ENCODE measurements at places on chromosomes 16 and 17. TPM values are rescaled to one million over a fixed set of nuclear protein-coding genes. Genes with fewer than 3 reads are reported as not detected.

Gene G6PC1
- not detected for total RNA-seq

Gene SLC13A5
- total RNA-seq: not detected

Gene SLC16A3
- total RNA-seq: 65.3 TPM

Gene ZCCHC14
- total RNA-seq: 8.4 TPM

Gene FSCN2
- total RNA-seq: 1.7 TPM

Gene ACACA
- total RNA-seq: 41.7 TPM

Gene GLP2R
- total RNA-seq: 0.50 TPM

DNA sequence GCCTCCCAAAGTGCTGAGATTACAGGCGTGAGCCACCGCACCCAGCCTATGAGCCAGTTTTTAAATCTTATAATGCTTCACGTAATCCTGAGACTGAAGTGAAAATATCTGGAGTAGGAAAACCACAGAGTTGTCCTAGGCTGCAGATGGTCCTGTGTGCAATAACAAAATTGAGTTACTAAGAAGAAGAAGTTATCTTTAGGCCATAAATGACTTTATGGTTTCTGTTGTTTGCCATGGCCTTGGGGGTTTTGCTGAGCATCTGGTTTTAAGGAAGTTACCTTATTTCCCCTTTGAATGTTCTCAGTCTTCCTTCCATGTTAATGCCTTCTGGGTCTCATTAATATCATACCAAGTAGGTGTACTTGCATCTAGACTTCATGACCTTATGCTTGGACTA, 16.5 kb downstream of the NMT1 start:
- no peak for DNase-seq

DNA sequence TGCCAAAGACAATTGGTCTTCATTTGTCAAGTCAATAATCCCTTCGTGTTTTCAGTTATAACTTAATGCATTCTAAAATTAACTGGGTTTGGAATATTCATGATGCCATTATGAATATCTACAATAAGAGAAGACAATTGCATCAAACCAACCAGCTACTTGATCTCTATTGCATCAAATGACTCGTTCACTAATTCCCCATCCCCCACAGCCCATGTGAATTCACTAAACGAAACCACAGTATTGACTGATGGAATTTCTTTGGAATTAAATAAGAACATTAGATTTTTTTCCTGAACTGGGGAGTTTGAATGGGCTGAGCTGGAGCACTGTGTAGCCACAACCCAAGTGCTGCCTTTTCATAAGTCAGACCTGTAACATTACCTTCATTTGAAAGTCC, 65.3 kb downstream of the HS3ST3B1 start:
- DNase-seq: no peak

DNA sequence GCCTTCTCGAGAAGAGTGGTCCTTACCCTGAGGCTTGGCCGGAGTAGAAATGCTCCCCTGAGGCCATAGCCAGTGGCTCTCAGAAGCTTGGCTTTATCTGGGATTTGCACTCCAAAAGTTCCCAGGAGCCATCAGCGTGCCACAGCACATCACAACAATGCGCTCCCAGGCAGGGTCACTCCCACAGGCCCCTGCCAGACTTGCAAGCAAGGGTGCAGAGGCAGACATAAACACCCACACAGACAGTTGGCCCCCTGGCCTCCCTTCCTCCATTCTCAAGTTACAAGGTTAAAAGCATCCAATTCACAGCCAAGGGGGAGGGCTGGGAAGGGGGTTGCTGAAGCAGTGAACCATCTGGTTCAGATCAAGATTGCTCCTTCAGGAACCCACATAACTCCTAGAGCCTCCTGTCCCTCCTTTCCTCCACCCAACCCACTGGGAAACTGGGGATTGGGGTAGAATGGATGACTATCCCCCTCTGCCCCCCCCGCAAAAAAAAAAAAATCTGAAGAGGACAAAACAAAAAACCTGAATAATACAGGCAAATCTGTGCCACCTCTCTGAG, 1.8 kb downstream of the ST3GAL2 start:
- DNase-seq: no peak

DNA sequence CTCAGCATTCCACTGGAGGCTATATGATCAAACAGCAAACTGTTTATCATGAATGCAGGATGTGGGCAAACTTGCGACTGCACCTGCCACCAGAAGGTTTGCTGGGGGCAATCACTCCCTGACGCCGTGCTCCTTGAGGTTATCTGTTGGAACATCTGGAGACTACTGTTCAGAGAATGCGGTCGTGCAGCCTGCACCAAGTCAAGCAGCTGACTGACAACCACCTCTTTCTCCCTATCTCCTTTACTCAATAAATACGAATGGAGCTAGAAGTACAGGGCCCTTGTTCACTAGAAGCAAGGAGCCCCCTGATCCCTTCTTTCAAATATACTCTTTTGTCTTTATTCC, 2101.2 kb downstream of the TP53TG3F start:
- DNase-seq: no peak

GRCh38 chr17:46821482-46822387, 3.2 kb upstream of the WNT3 start:
- DNase-seq: no peak

- DNase-seq: no peak
These were observed 234.5 kb downstream of the SEC14L1 start for GRCh38 chr17:77375108-77375916.

DNA sequence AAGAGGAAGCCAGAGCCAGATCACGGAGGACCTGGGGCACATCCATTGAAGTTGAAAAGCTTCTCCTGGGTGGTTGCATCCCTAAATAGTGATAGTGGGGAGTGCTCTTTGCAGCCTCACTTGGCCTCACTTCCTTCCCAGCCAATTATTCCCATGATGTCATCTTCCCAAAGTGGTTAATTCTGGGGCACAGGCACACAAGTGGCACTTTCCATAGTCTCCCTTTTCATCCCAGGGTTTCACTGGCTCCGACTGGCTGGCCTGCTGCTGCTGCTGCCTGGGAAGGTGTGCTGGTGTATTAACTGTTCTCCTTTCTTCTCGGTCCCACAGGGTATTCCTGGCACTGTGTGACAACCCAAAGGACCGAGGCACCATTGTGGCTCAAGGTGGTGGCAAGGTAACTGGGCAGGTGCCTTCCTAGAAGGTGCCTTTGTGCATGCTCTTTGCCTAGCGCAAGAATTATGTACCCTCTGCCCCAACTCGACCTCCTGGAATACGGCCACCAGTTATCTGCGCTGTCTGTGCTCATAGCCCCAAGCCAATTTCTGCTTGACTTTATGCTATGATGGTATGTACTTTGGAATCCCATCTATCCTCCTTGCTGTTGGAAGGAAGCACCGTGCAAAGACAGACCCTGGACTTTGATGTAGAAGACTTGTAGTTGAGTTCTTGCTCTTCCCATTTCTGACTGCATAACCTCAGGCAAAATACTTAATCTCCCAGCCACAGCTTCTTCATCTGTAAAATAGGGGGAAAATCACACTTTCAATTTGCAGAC, 18.4 kb downstream of the SLC35G3 start:
- DNase-seq: no peak

GRCh38 chr16:50972876-50973275, 178.2 kb downstream of the SALL1 start:
- DNase-seq: peak; percentile 49

- DNase-seq: no peak
These were observed 16.8 kb downstream of the ADGRG5 start for GRCh38 chr16:57559072-57559790.

DNA sequence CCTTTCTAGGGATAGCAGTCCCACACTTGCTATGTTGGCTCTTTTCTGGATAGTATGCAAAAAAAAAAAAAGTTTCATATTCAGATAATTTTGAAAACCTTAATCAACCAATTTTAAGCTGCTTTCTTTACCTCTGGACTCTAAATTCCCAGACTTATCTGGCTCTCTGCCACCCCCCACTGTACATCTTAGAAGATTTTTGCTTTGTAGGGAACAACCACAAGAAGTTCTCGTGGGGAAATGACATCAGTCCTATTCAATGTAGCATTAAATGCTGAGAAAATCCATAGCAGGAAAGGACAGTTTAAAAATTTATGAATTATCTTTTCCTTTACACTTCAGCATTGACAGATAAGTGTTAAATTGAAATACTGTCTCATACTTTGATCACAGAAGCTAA, 562.7 kb upstream of the HSBP1 start:
- no peak for DNase-seq

- peak; percentile 43 for DNase-seq
These were observed 8.2 kb upstream of the PHAF1 start for GRCh38 chr16:67101311-67102082.

DNA sequence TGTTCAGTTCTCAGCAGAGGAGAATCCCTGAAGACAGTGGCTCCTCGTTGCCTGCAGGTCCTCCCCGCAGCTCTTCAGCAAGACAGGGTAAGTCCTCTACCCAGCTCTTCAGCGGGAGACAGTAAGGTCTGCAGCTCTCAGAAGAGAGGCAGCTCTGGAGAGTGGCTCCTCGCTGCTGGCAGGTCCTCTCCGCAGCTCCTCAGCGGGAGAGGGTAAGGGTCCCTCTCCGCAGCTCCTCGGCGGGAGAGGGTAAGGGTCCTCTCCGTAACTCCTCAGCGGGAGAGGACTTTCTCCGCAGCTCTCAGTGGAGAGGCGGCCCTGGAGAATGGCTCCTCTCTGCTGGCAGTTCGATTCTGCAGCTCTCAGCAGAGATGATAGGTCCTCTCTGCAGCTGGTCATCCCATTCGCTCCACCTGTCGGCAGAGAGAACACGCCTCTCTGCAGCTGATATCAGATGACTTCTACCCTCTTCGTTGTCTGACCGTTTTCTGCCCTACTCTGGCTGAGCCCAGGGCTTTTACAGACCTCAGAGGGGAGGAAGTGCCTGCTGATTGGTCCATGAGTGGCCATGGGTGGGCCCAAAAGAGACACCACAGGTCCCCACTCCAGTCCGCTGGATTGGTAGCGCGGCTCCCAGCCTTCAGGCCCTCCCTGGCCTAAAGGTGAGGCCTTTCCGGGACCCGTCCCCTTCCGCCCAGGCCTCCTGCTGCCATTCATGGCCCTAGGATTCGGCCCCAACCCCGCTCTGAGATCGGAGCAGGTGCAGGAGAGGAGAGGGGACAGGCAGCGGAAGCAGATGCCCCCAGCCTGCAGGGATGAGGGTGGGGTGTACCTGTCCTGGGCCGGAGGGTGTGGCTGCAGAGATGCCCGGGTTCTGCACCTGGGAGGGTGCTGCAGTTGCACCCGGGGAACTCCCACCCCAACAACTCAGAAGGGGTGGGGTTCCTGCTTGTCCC, 11.9 kb upstream of the SHCBP1 start:
- no peak for DNase-seq
